Activated CD4-positive, alpha-beta T cell treated with anti-CD3 and anti-CD28 coated beads, Interleukin-2, Interleukin-4, amounts not matched to agents 100 ng/mL and 50 ng/mL, durations not matched to agents 16 hours and 8 hours (primary cell): ENCODE measurements at places on chromosomes 5 and 9.

DNA sequence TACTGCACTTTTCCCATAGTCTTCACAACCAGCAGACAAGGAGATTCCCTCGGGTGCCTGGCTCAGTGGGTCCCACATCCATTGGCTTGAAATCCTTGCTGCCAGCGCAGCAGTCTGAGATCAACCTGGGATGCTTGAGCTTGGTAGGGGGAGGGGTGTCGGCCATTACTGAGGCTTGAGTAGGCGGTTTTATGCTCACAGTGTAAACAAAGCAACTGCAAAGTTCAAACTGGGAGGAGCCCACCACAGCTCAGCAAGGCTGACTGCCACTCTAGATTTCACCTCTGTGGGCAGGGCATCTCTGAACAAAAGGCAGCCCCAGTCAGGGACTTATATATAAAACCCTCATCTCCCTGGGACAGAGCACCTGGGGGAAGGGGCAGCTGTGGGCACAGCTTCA is 512.3 kb upstream of the MPDZ start:
- no peak for DNase-seq

- DNase-seq = no peak
Observed at GRCh38 chr5:174424219-174425053, 299.9 kb upstream of the MSX2 start.

DNA sequence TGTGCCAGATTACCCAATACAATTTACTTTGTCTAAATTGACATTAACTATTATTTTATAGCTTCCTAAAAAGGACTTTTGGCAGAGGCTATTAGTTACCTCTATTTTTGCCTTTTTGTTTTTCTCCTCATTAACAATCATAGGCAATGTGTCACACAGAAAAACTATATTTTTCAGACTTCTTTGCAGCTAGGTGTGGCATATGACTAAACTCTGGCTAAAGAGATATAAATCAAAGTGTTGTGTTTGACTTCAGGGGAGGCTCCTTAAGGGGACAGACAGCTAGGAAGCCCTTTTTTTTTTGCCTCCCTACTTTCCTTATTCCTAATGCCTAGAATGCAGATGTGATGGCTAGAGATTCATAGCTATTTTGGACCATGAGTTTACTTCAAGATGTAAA is 19.7 kb upstream of the GCNT4 start:
- DNase-seq = no peak

GRCh38 chr9:13128266-13128860 is 151.1 kb downstream of the MPDZ start:
- no peak for DNase-seq

- no peak for DNase-seq
Observed at GRCh38 chr9:123589361-123590239, 233.6 kb downstream of the CRB2 start.

GRCh38 chr9:90256345-90256744 is 386.3 kb downstream of the DIRAS2 start:
- no peak for DNase-seq

DNA sequence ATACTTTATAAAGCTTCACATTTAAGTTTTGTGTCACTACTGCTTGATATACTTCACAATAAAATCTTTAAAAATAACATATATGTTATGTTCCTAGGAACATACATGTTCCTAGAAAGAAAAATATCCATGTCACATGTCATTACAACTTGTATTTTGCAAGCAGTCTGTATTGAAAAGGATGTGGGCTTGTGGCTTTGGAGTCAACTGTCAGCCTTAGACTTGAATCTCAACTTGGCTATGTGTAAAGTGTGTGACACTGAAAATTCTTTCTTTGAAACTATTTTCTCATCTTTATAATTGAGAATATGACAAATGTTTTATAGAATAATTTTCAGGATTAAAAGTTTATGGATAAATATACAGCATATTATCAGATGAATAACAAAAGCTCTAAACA is 273.1 kb downstream of the KIAA0825 start:
- DNase-seq = no peak

- no peak for DNase-seq
Observed at GRCh38 chr5:66361070-66361469, 217.0 kb downstream of the SREK1 start.

GRCh38 chr5:136039202-136039601 is 10.4 kb downstream of the TGFBI start:
- no peak for DNase-seq

- DNase-seq = no peak
Observed at GRCh38 chr9:79684711-79685575, 113.2 kb downstream of the TLE4 start.

DNA sequence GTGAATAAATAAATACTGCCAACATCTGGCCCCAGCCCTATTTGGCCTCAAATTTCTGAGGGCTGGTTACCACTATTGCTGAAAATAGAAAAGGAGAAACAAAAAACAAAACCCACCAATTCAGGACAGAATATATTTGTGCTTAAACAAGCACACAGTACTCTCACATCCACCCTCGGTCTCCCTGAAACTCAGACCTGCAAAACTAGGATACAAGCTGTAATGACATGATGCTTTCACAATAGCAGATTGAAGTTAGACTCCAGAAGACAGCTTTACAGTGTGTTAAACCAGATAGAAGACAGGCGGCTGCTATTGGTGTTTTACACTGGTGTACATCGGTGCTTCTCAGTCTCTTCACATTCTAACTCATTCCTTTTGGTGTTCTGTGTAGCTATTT is 214.9 kb upstream of the DMRT1 start:
- DNase-seq = no peak

DNA sequence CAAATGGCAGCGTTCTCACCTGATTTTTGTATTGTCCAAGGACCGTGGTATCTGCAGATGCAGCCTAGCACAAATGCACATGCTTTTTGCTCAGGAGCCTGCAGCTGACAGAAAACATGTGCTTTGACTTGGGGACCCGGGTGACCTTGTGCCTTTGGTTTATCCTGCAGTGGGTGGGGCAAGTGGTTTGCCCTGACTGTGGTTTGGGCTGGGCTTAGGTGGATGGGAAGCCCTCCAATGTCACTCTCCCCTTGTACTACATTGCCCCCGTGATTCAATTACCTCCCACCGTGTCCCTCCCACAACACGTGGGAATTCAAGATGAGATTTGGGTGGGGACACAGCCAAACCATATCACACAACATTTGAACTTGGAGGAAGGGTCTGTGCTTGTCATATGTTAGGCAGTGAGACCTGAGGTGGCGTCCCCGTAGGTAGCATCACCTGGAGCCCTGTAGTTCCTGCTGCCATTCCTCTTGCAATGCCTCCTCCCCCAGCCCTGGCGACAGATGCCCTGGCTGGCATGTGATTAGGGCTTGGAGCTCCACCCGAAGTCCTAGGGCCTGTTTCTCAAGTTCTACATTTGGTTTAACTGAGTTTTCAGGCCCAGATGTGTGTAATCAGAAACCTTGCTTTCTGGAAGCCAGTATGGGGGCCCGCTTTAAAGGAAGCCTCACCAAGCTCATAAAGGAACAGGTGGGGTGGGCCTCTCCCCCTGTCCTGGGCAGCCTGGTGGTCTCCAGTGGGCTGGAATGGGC is 2.1 kb downstream of the ANKRD33B start:
- peak; percentile 10 for DNase-seq

DNA sequence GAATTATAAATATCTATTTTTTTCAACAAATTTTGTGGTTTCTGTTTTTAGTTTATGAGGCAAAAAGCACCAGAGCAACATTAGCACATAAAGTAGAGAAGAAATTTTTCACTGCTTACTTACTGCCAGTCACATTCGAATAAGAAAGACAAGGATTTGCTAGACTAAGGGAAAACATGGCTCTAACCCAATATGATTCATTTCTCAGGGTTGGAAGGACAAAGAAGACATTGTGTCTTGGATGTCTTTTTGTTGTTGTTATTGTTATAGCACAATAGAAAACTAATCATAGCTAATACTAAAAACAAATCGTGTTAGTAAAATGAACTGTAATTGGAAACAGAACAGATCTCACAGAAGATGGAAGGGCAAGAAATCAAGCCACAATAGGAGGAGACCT is 90.9 kb upstream of the SLCO6A1 start:
- no peak for DNase-seq

DNA sequence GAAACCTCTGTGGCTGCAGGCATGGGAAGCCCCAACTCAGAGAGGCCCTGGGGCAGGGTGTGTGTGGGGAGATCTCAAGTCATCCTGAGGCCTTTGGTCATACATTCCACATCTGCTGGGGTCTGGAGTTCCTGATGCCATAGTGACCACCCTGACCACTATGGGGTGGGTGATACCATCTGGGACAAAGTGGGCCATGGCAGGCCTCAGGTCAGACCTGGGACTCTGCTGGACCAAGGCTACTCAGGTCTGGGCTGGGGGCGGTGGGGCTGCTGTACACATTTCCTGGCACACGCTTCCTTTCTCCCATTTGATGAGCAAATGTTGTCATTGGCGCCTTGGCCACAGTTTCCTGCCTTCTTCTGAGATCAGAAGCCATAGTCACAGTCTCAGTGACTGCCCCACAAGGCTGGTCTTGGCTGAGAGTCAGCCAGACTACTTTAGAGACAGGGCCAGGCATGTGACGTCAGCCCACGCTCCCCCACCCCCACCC is 15.1 kb upstream of the ACSL6 start:
- DNase-seq = peak; percentile 54

DNA sequence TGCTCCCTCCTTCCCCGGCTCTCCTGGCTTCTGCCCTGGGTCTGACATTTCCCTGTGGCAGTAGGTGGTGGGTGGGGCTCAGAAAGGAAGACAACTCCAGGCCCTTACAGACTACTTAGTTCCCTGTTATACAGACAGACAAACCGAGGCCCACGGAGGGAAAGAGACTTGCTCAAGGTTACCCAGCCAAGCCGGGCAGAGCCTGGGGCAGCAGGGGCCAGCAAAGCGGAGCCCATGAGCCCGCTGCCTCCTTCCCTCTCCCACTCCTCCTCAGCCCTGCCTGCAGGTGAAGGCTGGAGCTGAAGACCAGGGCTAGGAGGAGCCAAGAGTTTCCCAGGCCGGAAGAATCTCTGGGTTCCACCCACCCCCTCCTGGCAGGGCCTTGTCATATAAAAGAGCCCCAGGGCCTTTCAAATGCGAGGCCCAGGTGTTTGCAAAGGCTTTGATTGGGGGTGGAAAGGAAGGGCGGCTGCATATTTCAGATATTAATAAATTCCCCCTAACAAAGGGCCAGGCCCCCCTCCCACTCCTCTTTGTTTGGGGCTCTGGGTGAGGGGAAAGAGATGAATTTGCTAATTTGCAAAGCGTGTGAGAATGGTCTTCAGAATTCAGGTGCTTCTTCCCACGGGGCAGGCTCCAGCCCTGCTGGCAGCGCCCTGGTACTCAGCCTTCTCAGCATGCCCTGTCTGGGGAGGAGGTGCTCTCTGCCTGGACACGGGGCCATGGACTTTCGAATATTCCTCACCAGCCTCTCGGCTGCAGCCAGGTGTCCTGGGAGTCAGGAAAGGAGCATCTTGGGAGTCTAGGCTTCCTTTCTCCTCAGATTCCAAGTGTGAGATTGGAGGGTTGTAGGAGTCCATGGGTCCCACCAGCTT is 21.5 kb downstream of the SLC6A7 start:
- DNase-seq = no peak

DNA sequence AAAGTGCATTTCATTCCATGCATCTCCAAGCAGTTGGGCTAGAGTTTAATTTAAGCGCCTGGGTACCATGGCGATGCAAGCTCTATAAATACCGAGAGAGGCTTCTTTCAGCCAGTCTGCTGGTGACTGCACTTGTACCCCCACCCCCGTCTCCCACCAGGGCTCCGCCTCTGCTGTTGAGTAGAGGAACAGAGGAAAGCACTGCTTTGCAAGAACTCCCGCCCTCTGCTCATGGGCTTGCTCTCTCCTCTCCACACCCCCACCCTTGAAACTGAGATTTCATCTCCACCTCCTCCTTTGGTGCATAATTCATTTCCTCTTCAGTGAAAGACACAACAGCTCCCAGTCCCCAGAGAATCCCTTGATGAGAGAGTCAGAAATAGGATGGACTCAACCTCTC is 5.1 kb upstream of the WWC1 start:
- DNase-seq = no peak

- DNase-seq = no peak
Observed at GRCh38 chr9:13395156-13395555, 115.7 kb upstream of the MPDZ start.

DNA sequence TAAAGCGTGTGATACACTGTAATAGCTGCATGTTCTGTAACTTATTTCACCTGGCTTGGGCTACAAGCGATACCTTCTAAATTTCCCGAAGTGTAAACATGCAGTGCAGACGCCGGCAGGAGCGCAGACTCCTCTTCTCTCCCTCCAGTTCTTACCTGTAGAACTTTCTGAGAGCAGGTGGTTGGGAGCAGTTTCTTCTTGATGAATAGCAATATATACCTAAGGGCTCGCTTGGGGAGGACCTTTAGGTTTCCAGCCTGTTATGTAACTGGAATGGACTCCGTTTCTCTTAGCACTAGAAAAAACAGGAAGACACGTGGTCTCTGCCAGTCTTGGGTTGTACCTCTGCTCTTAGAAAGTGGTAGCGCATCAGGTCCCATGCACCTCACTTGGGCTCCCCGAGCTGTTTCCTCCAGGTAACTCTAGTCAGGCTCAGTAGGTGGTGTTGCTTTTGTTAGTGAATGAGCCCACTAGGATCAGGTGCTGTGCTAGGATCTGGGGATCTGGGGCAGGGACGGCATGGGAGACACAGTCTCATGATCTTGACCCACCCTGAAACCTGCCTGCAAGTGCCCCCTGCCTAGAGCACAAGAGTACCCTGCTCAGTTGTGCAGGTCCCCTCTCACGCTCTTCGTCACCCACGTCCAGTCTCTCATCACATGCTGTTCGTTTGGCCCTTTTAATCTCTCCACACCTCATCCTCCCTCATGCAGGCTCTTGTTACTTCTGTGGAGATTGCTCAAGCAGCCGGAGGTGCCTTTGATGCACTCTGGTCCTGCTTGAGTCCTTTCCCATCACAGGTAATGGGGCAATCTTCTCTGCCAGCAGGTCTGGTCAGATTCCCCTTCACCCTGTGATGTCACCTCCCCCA is 2.8 kb downstream of the TENT4A start:
- DNase-seq = no peak

DNA sequence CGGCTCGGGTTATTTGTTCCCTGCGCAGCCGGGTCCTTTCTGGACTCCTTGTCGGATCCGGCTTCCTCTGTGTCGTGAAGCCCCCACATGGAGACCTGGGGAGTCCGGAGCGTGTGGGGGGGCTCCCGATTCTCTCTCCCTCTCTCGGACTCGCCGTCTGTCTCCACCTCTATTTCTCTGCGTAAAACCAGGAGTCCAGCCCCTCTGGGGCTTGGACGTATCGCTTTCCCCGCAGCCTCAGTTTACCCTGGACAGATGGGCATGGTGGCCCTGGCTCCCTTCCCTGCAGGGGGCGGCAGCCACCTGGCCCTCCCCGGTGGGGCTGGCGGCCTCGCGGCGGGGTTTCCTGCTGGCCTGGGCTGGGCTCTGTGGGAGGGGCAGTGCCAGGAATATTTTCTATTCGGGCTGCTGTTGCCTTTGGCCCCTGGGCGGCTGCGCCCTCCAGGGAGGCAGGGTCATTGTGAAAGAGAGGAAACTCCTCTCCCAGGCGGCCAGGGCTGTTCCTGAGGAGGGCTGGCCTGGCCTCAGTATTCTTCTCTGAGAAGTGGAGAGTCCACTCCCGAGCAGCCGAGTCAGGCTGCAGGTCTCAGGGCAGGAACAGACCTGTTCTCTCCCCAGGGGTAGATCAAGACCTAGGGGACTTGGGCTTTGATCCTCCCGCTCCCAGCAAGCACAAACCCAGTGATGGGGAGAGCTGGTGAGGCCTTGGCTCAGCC is 665 bp downstream of the ASS1 start:
- no peak for DNase-seq
